ENCODE measurements at places on chromosomes 1 and 21. TPM values are rescaled to one million over a fixed set of nuclear protein-coding genes. Genes with fewer than 3 reads are reported as not detected.

- DNase-seq, result peak; percentile 45
- peaks cover 52% of the 10 kb centered on the region for H3K27me3 ChIP-seq
- no peak overlapping the region for H3K4me3 ChIP-seq
- no peaks in the 10 kb centered on the region for H3K36me3 ChIP-seq
These were observed 52.3 kb downstream of the GRIK3 start for GRCh38 chr1:36981771-36982622.

DNA sequence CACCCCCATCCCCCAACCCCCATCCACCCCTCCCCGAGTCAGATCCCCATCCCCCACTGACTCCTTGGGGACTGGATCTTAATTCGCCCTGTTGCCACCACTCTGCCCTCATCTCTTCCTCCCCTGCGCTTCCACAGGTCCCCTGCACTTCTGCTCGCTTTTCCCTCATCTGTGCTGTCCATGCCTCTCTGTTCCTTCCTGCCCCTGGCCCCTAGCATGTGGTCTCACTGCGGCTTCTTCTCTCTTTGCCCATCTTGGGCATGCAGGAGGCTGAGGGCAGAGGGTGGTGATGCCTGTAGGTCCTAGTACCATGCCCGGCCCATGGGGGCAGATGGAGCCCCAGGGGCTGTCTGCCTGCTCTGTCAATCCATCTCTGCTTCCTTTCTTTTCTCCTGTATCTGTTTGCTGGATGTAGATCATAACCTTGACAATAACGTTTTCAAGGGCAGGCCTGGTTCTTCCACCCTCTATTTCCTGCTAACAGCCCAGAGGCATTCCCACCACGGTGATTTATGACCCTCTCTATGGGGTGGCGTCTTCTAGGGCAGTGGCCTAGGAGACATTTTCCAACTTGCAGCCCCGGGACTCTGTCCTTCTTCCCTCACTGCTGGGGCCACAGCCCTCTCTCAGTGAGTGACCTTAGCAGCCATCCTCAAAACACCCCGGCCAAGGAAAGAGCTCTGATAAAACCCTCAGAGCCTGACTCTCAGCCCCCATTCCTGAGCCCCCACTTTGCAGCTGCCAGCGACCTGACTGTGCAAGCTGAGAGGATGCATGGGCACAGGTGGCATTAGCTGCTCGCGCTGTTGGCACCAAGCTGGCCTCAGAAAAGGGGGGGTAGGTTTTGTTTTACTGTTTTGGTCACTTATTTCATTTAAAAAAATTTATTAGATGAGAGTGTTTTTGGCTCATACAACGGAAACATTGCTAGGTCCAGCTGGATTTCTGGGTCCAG, 33.9 kb downstream of the TMEM51 start:
- H3K36me3 ChIP-seq, result no peaks in the 10 kb centered on the region
- peak overlapping the region; percentile 23 for H3K27ac ChIP-seq
- no peaks in the 10 kb centered on the region for H3K27me3 ChIP-seq
- no peak overlapping the region for H3K4me3 ChIP-seq

- no peak overlapping the region for H3K27ac ChIP-seq
- H3K4me3 ChIP-seq, result no peak overlapping the region
- DNase-seq, result no peak
- H3K36me3 ChIP-seq, result no peaks in the 10 kb centered on the region
- peaks cover 77% of the 10 kb centered on the region for H3K27me3 ChIP-seq
- no peaks in the 10 kb centered on the region for H3K4me1 ChIP-seq
These were observed 66.7 kb downstream of the KLHDC7A start for GRCh38 chr1:18547460-18547859.

GRCh38 chr1:244239261-244239770, 188.2 kb downstream of the ZBTB18 start:
- no peak for DNase-seq
- H3K27ac ChIP-seq, result no peak overlapping the region
- H3K4me1 ChIP-seq, result no peaks in the 10 kb centered on the region

DNA sequence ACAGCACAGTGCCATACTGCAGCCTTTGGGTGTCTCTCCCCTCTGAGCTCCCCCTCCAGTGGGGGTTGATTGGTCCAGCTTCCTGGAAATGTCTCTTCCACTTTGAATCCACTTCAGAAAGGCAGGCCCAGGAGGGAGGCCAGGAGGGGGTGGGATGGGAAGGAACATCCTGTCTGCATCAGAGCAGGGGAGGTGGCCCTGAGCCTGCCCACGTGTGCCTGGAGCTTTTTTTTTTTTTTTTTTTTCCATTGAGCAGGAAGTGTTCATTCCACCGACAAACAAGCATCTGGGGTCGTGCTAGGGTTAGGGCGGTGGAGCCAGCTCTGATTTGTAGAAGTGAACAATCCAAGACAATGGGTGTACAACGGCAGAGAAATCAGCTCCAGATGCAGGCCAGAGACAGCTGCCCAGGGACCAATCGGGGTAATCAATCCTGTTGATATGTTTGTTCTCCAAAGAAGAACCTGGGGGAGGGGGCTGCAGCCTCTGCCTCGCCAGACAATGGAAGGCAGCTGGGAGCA, 93.3 kb downstream of the SSBP3 start:
- H3K27me3 ChIP-seq, result no peaks in the 10 kb centered on the region
- no peaks in the 10 kb centered on the region for H3K36me3 ChIP-seq
- no peak overlapping the region for H3K27ac ChIP-seq
- no peak for DNase-seq
- H3K4me3 ChIP-seq, result no peak overlapping the region
- H3K4me1 ChIP-seq, result peaks cover 6% of the 10 kb centered on the region

Gene CD1D
- 3.6 TPM for total RNA-seq

Gene PSMB4
- 249 TPM for total RNA-seq

Gene IQCC
- total RNA-seq, result 1.9 TPM

DNA sequence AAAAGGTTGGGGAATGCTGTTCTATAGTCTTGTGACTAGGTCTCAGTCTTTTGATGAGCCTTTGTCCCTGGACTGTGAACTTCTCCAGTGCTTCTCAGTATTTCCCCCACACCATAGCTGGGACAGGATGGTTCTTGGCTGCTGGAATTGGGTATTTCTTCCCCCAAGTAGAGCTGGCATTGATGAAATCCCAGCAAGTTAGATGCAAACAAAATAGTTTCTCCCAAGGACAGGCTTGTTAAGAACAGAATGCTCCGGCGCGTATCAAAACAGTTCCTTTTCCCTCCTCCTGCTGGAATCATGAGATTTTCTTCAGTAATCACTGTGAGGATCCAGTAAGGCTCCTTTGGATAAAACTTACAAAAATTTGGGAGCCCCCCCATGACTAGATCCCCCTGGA, 162.6 kb downstream of the PIK3R3 start:
- no peaks in the 10 kb centered on the region for H3K27me3 ChIP-seq
- H3K4me1 ChIP-seq, result no peaks in the 10 kb centered on the region
- H3K36me3 ChIP-seq, result no peaks in the 10 kb centered on the region
- H3K4me3 ChIP-seq, result no peak overlapping the region
- DNase-seq, result no peak
- no peak overlapping the region for H3K27ac ChIP-seq

DNA sequence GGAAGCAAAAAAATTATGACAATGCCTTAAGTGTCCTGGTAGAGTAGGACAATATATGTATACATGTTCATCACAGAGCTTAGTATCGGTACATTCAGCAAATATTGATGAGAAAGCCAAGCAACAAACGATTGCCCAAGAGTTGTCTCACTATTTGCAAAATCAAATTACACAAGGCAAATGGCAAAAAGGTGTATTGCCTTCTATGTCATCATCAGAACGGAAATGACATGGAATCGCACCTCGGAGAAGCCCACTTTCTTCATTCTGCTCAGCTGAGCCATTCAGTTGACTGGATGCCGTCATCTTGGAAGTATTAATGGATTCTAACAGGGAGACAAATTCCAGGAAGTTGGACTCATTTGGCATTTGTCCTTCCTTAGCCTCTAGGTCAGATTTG, 37.7 kb downstream of the PCNX2 start:
- H3K36me3 ChIP-seq, result peaks cover 16% of the 10 kb centered on the region
- H3K4me1 ChIP-seq, result no peaks in the 10 kb centered on the region
- no peak for DNase-seq
- H3K27me3 ChIP-seq, result no peaks in the 10 kb centered on the region
- H3K4me3 ChIP-seq, result no peak overlapping the region
- H3K27ac ChIP-seq, result no peak overlapping the region

DNA sequence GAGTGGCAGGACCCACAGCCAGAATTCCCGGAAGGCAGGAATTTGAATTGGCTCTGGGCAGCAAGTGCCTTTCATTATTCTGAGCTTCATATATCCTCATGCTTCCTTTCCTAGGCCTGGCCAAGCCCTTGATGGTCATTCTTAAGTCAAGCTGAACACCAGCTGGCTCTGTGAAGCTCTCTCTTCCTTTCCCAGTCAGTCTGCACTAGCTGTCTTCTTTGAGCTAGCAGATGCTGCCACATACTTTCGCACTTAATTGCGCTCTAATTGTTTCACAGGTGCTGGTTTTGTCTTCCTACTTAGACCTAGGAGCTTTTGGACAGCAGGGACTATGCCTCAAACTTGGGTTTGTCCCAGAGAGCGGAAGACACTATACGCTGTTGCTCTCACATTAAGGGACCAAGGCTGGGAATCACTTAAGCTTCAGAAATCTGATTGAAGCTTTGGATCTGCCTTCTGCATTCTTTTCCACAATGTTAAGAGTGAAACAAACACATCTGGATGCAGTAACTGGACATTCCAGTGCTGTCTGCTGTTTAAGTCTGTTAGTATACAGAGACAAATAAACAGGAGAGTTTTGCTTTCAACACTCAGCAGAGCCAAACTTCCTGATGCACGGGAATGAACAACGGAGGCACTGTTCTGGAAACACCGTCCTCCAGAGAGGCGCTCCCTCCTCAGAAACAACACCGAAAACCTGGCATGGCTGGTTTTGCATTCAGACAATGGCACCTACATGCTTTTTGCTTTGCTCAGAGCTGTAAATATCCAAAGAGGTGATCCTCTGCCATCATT, 2.2 kb downstream of the TLR5 start:
- H3K36me3 ChIP-seq, result no peaks in the 10 kb centered on the region
- H3K4me1 ChIP-seq, result peaks cover 25% of the 10 kb centered on the region
- H3K27ac ChIP-seq, result peak overlapping the region; percentile 5
- DNase-seq, result no peak
- H3K27me3 ChIP-seq, result no peaks in the 10 kb centered on the region
- H3K4me3 ChIP-seq, result peak overlapping the region; percentile 19

- no peaks in the 10 kb centered on the region for H3K4me1 ChIP-seq
- H3K4me3 ChIP-seq, result no peak overlapping the region
- no peaks in the 10 kb centered on the region for H3K27me3 ChIP-seq
- no peak for DNase-seq
- H3K36me3 ChIP-seq, result no peaks in the 10 kb centered on the region
- no peak overlapping the region for H3K27ac ChIP-seq
These were observed 21.0 kb upstream of the PARP1 start for GRCh38 chr1:226428791-226429461.

Gene PLPPR4
- total RNA-seq, result 2.5 TPM

Gene TTC22
- total RNA-seq, result 7.7 TPM

- H3K4me1 ChIP-seq, result no peaks in the 10 kb centered on the region
- no peak overlapping the region for H3K4me3 ChIP-seq
- no peaks in the 10 kb centered on the region for H3K27me3 ChIP-seq
- H3K27ac ChIP-seq, result no peak overlapping the region
These were observed 30.5 kb upstream of the FGGY start for GRCh38 chr1:59266180-59266926.

- no peaks in the 10 kb centered on the region for H3K4me1 ChIP-seq
- H3K27me3 ChIP-seq, result no peaks in the 10 kb centered on the region
- no peak for DNase-seq
- H3K4me3 ChIP-seq, result peak overlapping the region; percentile 34
- H3K36me3 ChIP-seq, result no peaks in the 10 kb centered on the region
- peak overlapping the region; percentile 47 for H3K27ac ChIP-seq
These were observed 1.7 kb downstream of the ANKRD65 start for GRCh38 chr1:1419363-1419812.
